ENCODE measurements at places on chromosomes 16 and 17. TPM values are rescaled to one million over a fixed set of nuclear protein-coding genes. Genes with fewer than 3 reads are reported as not detected.

The TNFAIP1 gene
- total RNA-seq: 26.7 TPM

The MGAT5B gene
- total RNA-seq: 0.18 TPM

The GPRC5B gene
- 11.5 TPM for total RNA-seq

The USP43 gene
- under 0.01 TPM for total RNA-seq

The RPS15A gene
- total RNA-seq: 1,960 TPM

The NACA2 gene
- total RNA-seq: not detected

The LLGL2 gene
- total RNA-seq: 0.14 TPM

The HSPB9 gene
- total RNA-seq: not detected

The FADS6 gene
- total RNA-seq: not detected

The CA10 gene
- total RNA-seq: not detected

The STX1B gene
- 0.71 TPM for total RNA-seq

The SALL1 gene
- total RNA-seq: 0.18 TPM

The ADAD2 gene
- total RNA-seq: not detected

The KIFC3 gene
- 61.7 TPM for total RNA-seq

The NEUROD2 gene
- total RNA-seq: not detected

The ZSCAN10 gene
- total RNA-seq: not detected

The SMIM36 gene
- total RNA-seq: not detected

The LGALS9B gene
- not detected for total RNA-seq

The GPR139 gene
- total RNA-seq: not detected

The HGS gene
- 69.7 TPM for total RNA-seq

The DPEP2 gene
- not detected for total RNA-seq

The UMOD gene
- not detected for total RNA-seq

The RASL10B gene
- total RNA-seq: 7.3 TPM

The WNK4 gene
- 0.28 TPM for total RNA-seq

Measured in smooth muscle cell of bladder (primary cell).